H1 (cell line): ENCODE measurements at places on chromosomes 6 and 20. TPM values are rescaled to one million over a fixed set of nuclear protein-coding genes. Genes with fewer than 3 reads are reported as not detected.

GRCh38 chr6:31659649-31660380 is 763 bp downstream of the C6orf47 start:
- DNase-seq, result no peak

Gene COL12A1
- polyA plus RNA-seq, result 1.4 TPM in 2 replicates

Gene AIF1
- polyA plus RNA-seq, result 3.7 and 6.3 TPM in 2 replicates

- DNase-seq, result no peak
Measured at GRCh38 chr6:139407718-139408222, 33.3 kb upstream of the CITED2 start.

DNA sequence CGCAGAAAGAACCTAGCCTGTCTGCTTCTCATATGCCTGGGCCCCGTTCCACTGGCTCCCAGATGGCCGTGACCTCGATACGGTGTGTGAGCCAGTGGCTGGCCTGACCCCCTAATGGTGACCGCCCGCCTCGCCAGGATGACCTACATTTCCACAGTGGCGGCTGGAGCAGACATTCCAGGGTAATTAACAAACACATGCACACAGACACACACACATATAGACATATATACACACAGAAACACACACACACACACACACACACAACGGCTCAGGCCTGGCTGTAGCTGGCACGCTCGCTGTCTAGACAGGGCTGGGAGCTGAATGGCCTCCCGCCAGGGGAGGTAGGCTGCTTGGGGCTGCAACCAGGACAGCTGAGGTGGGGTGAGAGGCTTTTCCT is 227.1 kb downstream of the ANKRD60 start:
- no peak for DNase-seq

DNA sequence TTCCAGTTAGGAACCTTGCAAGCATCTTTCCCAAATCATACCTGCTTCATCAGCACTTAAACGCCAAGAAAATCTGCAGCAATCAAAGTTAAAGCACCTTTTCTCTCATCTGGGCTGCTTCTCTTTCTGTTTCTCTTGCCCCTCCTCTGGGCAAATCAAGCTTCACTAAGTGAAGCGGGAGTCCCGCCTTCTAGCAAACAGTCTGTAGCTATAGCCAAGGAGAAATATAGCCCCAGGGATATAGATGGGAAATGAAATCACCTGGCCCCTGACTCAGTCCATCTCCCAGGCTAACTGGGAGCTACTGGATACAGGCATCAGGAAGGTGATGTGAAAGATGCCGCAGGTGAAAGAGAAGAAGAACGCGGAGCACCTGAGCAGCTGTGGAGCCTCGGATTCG is 481.9 kb downstream of the C6orf118 start:
- no peak for DNase-seq

Gene PI16
- 0.05 and 0.06 TPM in 2 replicates for polyA plus RNA-seq

DNA sequence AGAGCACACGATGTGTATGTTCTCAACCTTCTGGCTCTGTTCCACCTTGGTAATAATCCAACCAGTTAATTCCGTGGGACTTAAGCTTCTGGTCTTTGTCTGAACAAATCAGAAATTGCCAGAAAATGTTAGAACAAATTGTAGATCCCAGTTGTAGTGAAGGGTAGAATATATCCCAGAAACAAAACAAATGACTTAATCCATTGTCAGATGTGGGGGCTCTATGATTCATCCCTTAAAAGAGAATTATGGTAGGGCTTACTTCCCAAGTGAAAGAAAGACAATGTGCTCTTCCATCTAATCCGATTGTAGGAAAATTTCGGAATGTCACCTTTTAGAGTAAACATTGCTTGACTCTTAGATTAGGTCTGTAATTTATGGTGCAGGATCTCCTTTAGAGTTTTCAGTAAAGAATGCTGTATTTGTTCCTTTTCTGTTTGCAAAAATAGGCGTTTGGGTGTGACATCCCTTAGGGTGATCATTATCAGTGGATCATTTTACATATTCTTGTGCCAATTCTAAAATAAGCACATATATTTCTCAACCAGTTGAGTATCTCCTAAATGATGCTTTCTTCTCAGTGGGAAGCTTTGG is 234.5 kb upstream of the ZNF217 start:
- no peak for DNase-seq

DNA sequence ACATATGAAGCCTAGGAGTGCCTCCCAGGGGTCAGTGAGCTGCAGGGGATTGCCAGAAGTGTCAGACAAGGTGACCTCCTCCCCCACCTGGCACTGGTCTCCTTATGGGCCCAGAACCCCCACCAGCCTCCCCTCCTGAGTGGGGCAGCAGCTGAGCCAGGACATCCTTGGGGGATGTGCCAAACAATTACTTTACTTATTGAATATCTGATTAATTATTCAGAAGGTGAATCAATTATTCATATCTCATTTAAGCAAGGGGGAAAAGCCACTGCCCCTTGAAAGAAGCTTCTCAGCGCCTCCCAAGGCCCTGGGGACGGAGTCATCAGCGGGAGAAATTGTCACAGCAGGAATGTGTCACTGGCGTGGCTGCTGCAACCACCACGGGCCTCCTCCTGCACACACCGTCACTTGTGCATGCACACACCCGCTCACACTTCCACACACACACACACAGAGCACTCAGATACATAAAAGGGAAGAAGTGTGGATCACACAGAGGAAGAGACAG is 123.4 kb upstream of the MAFB start:
- no peak for DNase-seq

GRCh38 chr6:162684961-162685360 is 42.6 kb downstream of the PRKN start:
- no peak for DNase-seq

- no peak for DNase-seq
Measured at GRCh38 chr6:129276986-129277385, 394.0 kb downstream of the LAMA2 start.

- no peak for DNase-seq
Measured at GRCh38 chr20:25023356-25023755, 30.8 kb upstream of the APMAP start.

Gene GABRR1
- polyA plus RNA-seq, result 0.52 and 0.63 TPM in 2 replicates

DNA sequence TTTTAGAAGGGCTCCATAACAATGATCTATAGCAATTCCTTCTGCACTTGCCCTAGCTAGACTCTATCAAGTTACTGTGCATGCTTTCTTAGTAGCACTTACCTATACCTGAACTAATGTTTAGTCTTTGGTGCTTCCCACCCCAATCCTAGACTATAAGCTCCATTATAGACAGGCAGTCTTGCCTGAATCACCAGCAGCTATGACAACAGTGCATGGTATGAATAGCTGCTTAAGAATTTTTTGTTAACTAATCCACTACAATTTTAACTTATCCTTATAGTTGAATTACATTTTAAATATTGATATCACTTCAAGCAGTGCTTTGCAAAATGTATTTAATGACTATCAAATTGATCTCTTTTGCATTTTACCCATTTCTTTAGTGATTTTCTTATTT is 164.3 kb downstream of the RPS12 start:
- no peak for DNase-seq
